ENCODE measurements at places on chromosomes 7 and 10. TPM values are rescaled to one million over a fixed set of nuclear protein-coding genes. Genes with fewer than 3 reads are reported as not detected.

DNA sequence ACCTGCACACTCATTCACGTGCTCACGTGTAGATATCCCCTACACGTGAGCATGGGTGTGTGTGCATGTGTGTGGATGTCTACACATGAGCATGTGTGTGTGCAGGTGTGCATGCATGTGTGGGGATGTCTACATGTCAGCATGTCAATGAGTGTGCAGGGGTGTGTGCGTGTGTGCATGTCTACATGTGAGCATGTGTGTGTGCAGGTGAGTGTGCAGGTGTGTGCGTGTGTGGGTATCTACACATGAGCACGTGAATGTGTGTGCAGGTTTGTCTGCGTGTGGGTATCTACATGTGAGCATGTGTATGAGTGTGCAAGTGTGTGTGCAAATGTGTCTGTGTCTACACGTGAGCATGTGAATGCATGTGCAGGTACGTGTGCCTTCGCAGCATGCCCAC lies 274.8 kb downstream of the PTPRN2 start:
- no peaks in the 10 kb centered on the region for H3K36me3 ChIP-seq
- H3K27me3 ChIP-seq, result peaks cover 3% of the 10 kb centered on the region
- no peak overlapping the region for H3K27ac ChIP-seq
- H3K4me3 ChIP-seq, result no peak overlapping the region

GRCh38 chr10:89374713-89375141 lies 3.1 kb upstream of the IFIT1B start:
- H3K4me3 ChIP-seq, result no peak overlapping the region
- no peak for DNase-seq
- peaks cover 4% of the 10 kb centered on the region for H3K27me3 ChIP-seq
- no peaks in the 10 kb centered on the region for H3K4me1 ChIP-seq
- H3K27ac ChIP-seq, result no peak overlapping the region
- H3K36me3 ChIP-seq, result no peaks in the 10 kb centered on the region

GRCh38 chr7:16271990-16272665 lies 149.2 kb downstream of the CRPPA start:
- no peak overlapping the region for H3K4me3 ChIP-seq
- no peak for DNase-seq
- H3K36me3 ChIP-seq, result no peaks in the 10 kb centered on the region

- DNase-seq, result no peak
- H3K27me3 ChIP-seq, result peaks cover 3% of the 10 kb centered on the region
- H3K4me3 ChIP-seq, result no peak overlapping the region
- no peak overlapping the region for H3K27ac ChIP-seq
Observed at GRCh38 chr7:48251766-48252165, 80.5 kb downstream of the ABCA13 start.

- no peak for DNase-seq
- H3K27ac ChIP-seq, result peak overlapping the region; percentile 50
- no peak overlapping the region for H3K4me3 ChIP-seq
- no peaks in the 10 kb centered on the region for H3K27me3 ChIP-seq
Observed at GRCh38 chr7:158861936-158862704, 5.8 kb downstream of the DYNC2I1 start.

GRCh38 chr7:64320547-64321513 lies 7.1 kb downstream of the ZNF736 start:
- no peak for DNase-seq
- H3K4me1 ChIP-seq, result peaks cover 8% of the 10 kb centered on the region
- H3K27me3 ChIP-seq, result no peaks in the 10 kb centered on the region
- peaks cover 69% of the 10 kb centered on the region for H3K36me3 ChIP-seq
- no peak overlapping the region for H3K27ac ChIP-seq

DNA sequence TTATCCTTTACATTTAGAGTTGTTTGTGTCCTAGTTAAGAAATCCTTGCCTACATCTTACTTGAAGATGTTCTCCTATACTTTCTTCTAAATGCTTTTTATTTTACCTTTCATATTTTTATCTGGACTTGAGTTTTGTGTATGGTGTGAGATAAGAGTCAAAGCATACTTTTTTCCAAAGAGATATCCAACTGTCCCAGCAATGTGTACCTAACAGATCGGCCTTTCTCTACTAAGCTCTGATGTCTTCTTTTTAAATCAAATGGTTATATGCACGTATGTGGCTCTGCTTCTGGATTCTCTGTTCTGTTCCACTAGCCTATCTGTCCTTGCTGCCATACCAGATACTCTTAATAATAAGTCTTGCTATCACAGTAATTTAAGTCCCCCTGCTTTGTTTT lies 7.2 kb downstream of the IKZF5 start:
- no peaks in the 10 kb centered on the region for H3K27me3 ChIP-seq
- no peak for DNase-seq
- H3K36me3 ChIP-seq, result peaks cover 9% of the 10 kb centered on the region

- H3K27ac ChIP-seq, result no peak overlapping the region
- no peaks in the 10 kb centered on the region for H3K4me1 ChIP-seq
- H3K4me3 ChIP-seq, result no peak overlapping the region
- H3K27me3 ChIP-seq, result no peaks in the 10 kb centered on the region
- no peak for DNase-seq
- H3K36me3 ChIP-seq, result no peaks in the 10 kb centered on the region
Observed at GRCh38 chr10:132918617-132919373, 23.6 kb downstream of the CFAP46 start.

- no peak for DNase-seq
- H3K27me3 ChIP-seq, result no peaks in the 10 kb centered on the region
- no peaks in the 10 kb centered on the region for H3K36me3 ChIP-seq
- no peak overlapping the region for H3K4me3 ChIP-seq
- no peak overlapping the region for H3K27ac ChIP-seq
Observed at GRCh38 chr10:90571481-90572258, 286.2 kb downstream of the HTR7 start.

- peaks cover 4% of the 10 kb centered on the region for H3K36me3 ChIP-seq
- H3K27me3 ChIP-seq, result no peaks in the 10 kb centered on the region
- H3K4me1 ChIP-seq, result peaks cover 63% of the 10 kb centered on the region
- no peak for DNase-seq
- H3K4me3 ChIP-seq, result no peak overlapping the region
Observed at GRCh38 chr10:61781969-61782403, 119.3 kb downstream of the CABCOCO1 start.

GRCh38 chr7:94030634-94031033 lies 26.5 kb upstream of the BET1 start:
- no peaks in the 10 kb centered on the region for H3K4me1 ChIP-seq
- H3K27ac ChIP-seq, result no peak overlapping the region
- no peak for DNase-seq
- peaks cover 9% of the 10 kb centered on the region for H3K27me3 ChIP-seq
- no peak overlapping the region for H3K4me3 ChIP-seq

DNA sequence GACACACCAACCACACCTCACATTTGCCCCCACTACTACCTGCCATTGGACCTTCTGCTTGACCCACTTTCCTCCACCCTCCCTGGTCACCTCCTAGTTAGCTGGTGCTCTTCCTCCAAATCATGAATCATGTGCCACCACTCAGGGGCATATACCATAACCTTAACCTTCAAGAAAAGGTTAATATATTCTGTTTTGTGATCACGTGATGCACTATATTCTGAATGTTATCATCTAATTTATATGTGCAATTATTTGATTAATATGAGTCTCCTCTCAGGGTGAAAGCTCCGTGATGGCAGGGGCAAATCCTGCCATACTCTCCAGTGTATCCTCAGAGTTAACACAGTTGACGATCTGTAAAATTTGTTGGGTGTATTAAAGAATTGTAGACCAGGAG lies 635.5 kb downstream of the XPNPEP1 start:
- H3K4me3 ChIP-seq, result no peak overlapping the region
- H3K27ac ChIP-seq, result no peak overlapping the region
- H3K27me3 ChIP-seq, result no peaks in the 10 kb centered on the region

DNA sequence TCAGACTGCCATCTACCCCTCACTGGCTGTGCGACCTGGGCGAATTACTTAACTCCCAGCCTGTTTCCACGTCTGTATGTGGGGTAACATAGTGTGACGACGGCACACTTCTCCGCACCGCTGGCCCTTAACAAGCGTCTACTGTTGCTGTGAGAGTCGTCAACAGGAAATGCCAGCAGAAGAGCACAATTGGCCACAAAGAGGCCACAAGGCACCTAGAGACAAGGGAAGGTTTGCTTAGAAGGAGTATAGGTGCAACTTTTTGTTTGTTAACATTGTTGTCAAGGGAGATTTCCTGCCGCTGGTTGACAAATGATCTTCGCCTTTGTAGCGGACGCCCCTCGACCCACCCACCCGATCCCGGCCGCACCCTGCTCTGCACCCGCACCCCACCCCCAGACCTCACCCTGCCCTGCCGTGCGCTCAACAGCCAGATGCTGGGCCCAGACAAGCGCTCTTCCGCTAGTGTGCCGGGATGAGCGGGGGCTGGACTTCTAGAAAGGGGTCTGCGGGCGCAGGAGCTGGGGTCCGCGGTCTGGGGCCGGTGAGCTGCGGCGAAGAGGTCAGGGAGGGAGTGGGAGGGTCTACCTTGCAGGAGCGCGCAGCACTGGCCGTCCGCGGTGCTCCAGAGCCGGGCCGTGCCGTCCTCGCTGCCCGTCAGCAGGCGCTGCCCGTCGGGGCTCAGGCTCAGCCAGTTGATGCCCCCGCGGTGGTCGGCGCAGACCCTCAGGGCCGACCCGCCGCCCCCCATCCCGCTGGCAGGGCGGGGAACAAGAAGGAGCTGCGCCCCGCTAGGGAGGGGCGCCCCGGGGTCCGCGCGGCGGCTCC lies 785 bp downstream of the WDR86 start:
- H3K4me1 ChIP-seq, result peaks cover 19% of the 10 kb centered on the region
- peak; percentile 73 for DNase-seq
- H3K27ac ChIP-seq, result peak overlapping the region; percentile 71
- H3K36me3 ChIP-seq, result no peaks in the 10 kb centered on the region

GRCh38 chr7:150791304-150791703 lies 8.9 kb downstream of the TMEM176B start:
- DNase-seq, result no peak
- peaks cover 2% of the 10 kb centered on the region for H3K4me1 ChIP-seq
- H3K27me3 ChIP-seq, result peaks cover 14% of the 10 kb centered on the region
- H3K27ac ChIP-seq, result no peak overlapping the region
- H3K4me3 ChIP-seq, result no peak overlapping the region
- no peaks in the 10 kb centered on the region for H3K36me3 ChIP-seq

GRCh38 chr7:107203607-107204006 lies 34.8 kb downstream of the HBP1 start:
- no peak overlapping the region for H3K27ac ChIP-seq
- H3K27me3 ChIP-seq, result no peaks in the 10 kb centered on the region
- H3K36me3 ChIP-seq, result peaks cover 42% of the 10 kb centered on the region
- no peak for DNase-seq
- H3K4me1 ChIP-seq, result no peaks in the 10 kb centered on the region

DNA sequence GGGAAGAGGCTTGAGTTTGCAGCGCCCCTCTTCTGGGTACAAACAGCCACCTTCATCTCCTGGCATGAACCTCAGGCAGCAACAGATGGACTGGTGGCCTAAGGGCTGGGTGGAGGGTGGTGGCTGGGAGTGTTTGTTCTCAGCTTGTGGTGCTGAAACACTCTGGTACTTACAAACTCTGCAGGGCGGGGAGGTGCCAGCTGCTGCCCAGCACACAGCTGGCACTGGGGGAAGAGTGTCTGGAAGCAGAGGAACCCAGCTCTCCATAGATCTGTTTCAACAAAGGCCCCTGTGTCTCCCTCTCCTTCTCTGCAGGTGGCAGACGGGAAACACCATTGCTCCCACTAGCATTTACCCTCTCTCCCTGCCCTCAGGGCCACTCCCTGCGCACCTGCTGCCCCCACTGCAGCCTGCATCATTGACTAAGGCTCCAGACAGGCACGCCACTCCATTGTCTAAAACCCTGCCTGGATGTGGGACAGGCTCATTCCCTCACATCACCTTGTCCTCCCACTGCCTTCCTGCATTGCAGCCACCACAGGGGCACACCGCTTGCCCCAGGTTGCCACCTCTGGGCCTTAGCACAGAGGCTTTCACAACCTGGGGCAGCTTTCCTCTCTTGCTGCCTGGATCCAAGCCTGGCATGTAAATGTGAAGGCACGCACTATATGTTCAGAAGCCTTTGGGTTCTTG lies 6.5 kb downstream of the ARHGAP22 start:
- H3K27ac ChIP-seq, result no peak overlapping the region
- DNase-seq, result no peak
- H3K4me1 ChIP-seq, result no peaks in the 10 kb centered on the region
- no peak overlapping the region for H3K4me3 ChIP-seq
- peaks cover 4% of the 10 kb centered on the region for H3K27me3 ChIP-seq
- H3K36me3 ChIP-seq, result no peaks in the 10 kb centered on the region

- no peaks in the 10 kb centered on the region for H3K36me3 ChIP-seq
- no peaks in the 10 kb centered on the region for H3K27me3 ChIP-seq
- peaks cover 26% of the 10 kb centered on the region for H3K4me1 ChIP-seq
- H3K4me3 ChIP-seq, result no peak overlapping the region
- DNase-seq, result no peak
Observed at GRCh38 chr7:7773334-7774309, 55.2 kb upstream of the RPA3 start.

DNA sequence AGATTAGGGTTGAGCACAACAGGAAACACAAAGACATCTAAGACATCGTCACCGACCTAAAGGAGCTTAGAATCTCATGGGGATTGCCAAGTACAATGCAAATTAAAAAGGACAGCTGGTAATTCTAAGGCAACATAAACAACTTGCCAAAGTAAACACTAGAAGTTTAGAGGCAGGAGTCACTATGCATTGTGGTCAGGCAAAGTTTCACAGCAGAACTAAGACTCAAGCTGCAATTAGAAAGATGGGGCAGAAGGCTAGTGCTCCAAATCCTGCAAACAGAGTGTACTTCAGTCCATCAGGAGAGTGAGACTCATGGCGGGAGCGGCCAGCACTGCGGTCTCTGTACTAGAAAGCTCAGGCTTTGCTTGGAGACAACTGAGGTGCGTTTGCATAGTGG lies 52.7 kb downstream of the HIPK2 start:
- peaks cover 6% of the 10 kb centered on the region for H3K36me3 ChIP-seq
- no peak overlapping the region for H3K27ac ChIP-seq
- peaks cover 41% of the 10 kb centered on the region for H3K4me1 ChIP-seq
- H3K4me3 ChIP-seq, result no peak overlapping the region
- no peaks in the 10 kb centered on the region for H3K27me3 ChIP-seq

DNA sequence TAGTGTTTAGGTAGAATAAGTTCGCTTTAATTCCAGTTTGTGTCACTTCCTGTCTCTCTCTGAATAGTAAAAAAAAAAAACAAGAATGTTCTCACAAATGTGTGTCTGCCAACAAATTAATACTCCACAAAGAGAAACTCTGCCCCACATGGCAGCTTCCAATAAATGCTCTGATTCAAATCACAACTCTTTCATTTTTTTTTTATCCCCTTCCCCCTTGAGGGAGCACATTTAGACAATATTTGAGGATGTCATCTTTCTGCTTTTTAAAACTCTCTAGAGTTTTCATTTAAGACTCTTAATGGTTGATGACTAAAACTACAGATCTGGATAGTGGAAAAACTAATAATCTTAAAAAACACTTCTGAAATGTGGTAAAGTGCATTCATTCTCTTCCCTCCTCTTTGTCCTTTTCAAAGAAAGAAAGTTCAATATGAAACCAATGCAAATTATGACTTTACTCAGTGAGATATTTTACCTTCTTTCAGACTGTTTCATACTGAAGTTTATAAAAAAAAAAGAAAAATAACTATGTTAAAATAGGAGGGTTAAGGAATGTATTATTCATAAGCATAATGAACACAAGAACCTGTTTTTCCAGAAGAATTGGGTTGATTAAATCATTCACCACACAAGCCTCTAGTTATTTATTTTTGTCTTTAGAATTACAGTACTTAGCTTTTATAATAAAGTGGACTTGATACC lies 42.3 kb downstream of the ARID5B start:
- H3K4me1 ChIP-seq, result peaks cover 58% of the 10 kb centered on the region
- H3K4me3 ChIP-seq, result peak overlapping the region; percentile 69
- H3K27ac ChIP-seq, result peak overlapping the region; percentile 92
- no peak for DNase-seq

OR6V1 gene
- not detected for total RNA-seq

SLC26A4 gene
- 1.3 TPM for total RNA-seq

Data from activated CD4-positive, alpha-beta T cell treated with anti-CD3 and anti-CD28 coated beads, Interleukin-2, amount 10 ng/mL, durations not matched to agents 7 days and 5 days (primary cell).